ENCODE measurements at places on chromosomes 6 and 20.

- H3K36me3 ChIP-seq = no peaks in the 10 kb centered on the region
- H3K4me1 ChIP-seq = no peaks in the 10 kb centered on the region
- no peak overlapping the region for H3K27ac ChIP-seq
- DNase-seq = no peak
These were observed 5.4 kb upstream of the CPXM1 start for GRCh38 chr20:2805689-2806350.

DNA sequence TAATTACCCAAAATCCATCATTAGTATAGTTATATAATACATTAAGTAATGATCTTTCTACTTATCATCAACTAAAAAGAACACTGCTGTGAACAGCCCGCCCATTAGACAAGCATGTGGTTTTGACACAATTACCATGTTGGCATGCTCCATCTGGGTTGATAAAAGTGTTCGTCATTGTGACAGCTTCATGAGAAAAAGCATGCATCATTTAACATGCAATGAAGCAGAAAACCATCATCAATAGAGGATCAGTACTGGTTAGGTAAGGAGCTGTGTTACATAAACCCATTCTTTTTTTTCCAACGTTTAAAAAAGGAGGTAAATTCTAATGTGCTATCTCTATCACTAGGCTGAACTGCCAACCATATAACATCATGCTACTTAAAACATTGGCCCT, 101.9 kb downstream of the EPB41L2 start:
- H3K27me3 ChIP-seq = no peaks in the 10 kb centered on the region
- H3K4me3 ChIP-seq = no peak overlapping the region
- H3K4me1 ChIP-seq = no peaks in the 10 kb centered on the region
- no peaks in the 10 kb centered on the region for H3K36me3 ChIP-seq

- no peaks in the 10 kb centered on the region for H3K27me3 ChIP-seq
- no peak overlapping the region for H3K27ac ChIP-seq
- no peak overlapping the region for H3K4me3 ChIP-seq
- no peaks in the 10 kb centered on the region for H3K4me1 ChIP-seq
- DNase-seq = no peak
- no peaks in the 10 kb centered on the region for H3K36me3 ChIP-seq
These were observed 147.5 kb upstream of the AFDN start for GRCh38 chr6:167679122-167679736.

- H3K27ac ChIP-seq = no peak overlapping the region
- H3K4me3 ChIP-seq = no peak overlapping the region
- H3K36me3 ChIP-seq = no peaks in the 10 kb centered on the region
- no peaks in the 10 kb centered on the region for H3K27me3 ChIP-seq
- DNase-seq = no peak
These were observed 780.3 kb downstream of the PHF3 start for GRCh38 chr6:64415926-64416325.

- no peaks in the 10 kb centered on the region for H3K36me3 ChIP-seq
- H3K4me3 ChIP-seq = no peak overlapping the region
- no peaks in the 10 kb centered on the region for H3K27me3 ChIP-seq
- H3K27ac ChIP-seq = no peak overlapping the region
- no peak for DNase-seq
- H3K4me1 ChIP-seq = no peaks in the 10 kb centered on the region
These were observed 22.7 kb upstream of the BMP2 start for GRCh38 chr20:6744805-6745204.

DNA sequence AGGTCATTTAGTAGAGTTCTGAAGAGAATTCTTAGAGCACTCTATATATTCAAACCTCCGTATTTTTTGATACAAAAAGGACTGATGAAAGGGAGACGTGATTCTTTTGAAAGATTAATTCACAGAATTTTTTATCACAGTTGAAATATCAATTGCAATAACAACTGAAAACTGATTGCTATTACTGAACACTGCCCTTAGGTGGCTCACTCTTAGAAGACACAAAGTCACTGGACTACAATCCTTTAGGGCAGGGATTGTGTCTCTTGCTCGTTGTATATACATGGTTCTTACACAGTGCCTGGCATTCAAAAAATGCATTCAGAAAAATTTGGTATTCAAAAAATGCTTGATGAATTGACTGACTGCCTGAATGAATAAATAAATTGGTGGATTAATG, 17.1 kb upstream of the CALHM6 start:
- H3K27me3 ChIP-seq = peaks cover 13% of the 10 kb centered on the region
- H3K36me3 ChIP-seq = no peaks in the 10 kb centered on the region
- no peak overlapping the region for H3K4me3 ChIP-seq
- no peak overlapping the region for H3K27ac ChIP-seq
- no peaks in the 10 kb centered on the region for H3K4me1 ChIP-seq
- no peak for DNase-seq

DNA sequence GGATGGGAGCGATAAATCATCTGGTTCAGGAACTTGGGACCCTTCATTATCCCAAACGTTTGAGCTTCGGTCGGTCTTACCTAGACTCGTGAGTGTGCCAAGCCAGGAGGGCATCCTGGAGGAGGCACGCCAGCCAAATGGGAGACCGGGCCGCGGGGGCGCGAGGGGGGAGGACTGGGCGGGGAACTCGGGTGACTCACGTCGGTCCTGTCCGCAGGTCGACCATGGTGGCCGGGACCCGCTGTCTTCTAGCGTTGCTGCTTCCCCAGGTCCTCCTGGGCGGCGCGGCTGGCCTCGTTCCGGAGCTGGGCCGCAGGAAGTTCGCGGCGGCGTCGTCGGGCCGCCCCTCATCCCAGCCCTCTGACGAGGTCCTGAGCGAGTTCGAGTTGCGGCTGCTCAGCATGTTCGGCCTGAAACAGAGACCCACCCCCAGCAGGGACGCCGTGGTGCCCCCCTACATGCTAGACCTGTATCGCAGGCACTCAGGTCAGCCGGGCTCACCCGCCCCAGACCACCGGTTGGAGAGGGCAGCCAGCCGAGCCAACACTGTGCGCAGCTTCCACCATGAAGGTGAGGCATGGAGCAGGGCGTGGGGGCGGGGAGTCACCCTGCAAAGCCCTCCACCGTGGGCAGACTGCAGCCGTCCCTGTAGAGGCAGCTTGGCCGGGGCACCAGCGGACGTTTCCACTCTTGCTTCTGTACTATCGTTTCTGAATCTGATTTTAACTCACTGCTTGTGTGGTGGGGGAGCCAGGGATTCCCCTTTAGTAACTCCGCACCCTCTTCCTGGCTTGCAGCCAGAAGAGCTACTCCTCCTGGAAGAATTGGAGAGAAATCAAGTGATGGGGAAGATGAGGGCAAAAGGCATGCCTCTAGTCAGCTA, 2.7 kb downstream of the BMP2 start:
- H3K27me3 ChIP-seq = peaks cover 16% of the 10 kb centered on the region
- H3K27ac ChIP-seq = no peak overlapping the region
- DNase-seq = no peak
- no peaks in the 10 kb centered on the region for H3K4me1 ChIP-seq

DNA sequence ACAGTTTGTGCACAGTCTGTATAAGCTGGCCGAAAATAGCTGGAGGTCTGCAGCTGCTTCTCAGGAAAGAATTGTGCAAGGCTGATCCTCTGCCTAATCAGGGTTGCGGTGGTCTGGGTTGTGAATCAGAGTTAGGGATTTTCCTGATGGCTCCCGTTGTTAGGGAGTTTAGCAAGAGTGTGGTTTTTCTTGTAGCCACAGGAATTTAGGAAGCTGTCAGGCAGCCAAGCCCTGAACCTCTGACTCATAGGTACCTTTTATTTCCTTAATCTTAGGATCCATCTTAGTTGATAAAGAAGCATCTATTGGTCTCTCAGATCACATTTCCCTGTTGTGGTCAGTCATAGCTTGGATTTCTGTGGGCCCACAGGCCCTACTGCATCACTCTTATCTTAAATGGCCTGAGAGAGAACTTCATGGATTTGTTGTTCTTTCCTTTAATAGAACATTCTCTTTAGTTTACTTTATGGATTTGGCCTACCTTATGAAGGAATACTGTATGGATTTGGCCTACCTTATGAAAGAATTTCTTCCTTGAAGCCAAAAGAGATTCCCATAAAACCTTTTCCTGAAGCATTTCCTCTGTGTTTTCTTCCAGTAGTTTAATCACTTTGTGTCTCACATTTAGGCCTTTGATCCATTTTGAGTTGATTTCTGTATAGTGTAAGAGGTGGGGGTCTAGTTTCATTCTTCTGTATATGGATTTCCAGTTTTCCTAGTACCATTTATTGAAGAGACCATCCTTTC, 10.3 kb downstream of the KIF25 start:
- no peak overlapping the region for H3K4me3 ChIP-seq
- no peak overlapping the region for H3K27ac ChIP-seq
- DNase-seq = no peak
- H3K4me1 ChIP-seq = no peaks in the 10 kb centered on the region
- no peaks in the 10 kb centered on the region for H3K27me3 ChIP-seq

All from CD4-positive, CD25-positive, alpha-beta regulatory T cell (primary cell).